NCI-H2029 treated with DMSO at 0.1 percent for 48 hours (cell line): ENCODE measurements at places on chromosomes 13 and 19.

DNA sequence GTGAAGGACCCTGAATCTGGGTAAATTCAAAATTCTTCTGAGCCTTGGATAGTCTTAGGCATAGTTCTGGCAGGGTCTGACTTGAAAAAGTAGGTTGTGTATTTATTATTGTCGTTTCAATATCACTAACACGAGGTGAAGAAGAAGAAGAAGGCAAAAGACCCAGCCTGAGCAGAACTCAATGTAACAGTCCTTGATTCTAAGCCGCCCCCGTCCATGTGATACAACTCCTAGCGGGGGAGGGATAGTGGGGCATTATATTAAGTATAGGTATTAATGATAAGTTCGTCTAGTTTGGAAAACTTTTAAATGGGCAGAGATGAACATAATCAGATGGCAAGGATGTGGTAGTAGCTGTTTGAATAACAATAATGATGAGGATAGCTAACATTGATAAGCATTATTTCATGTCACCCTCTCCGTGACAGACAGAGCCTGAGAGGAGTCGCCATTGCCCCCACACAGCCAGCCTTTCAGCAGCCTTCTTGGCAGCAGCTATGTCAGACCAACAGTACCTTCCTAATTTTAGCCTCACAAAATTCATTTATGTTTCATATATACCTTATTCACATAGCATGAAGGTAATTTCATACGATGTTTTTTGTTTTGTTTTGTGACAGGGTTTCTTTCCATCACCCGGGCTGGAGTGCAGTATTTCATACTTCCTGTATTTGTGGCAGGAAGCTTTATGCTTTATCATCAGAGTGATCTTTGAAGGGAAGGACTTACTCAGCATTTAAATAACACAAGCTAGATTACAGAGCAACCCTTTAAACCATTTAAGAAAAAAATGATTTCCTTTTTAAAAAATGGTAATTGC is 64.4 kb upstream of the NPAS1 start:
- no peak for DNase-seq

DNA sequence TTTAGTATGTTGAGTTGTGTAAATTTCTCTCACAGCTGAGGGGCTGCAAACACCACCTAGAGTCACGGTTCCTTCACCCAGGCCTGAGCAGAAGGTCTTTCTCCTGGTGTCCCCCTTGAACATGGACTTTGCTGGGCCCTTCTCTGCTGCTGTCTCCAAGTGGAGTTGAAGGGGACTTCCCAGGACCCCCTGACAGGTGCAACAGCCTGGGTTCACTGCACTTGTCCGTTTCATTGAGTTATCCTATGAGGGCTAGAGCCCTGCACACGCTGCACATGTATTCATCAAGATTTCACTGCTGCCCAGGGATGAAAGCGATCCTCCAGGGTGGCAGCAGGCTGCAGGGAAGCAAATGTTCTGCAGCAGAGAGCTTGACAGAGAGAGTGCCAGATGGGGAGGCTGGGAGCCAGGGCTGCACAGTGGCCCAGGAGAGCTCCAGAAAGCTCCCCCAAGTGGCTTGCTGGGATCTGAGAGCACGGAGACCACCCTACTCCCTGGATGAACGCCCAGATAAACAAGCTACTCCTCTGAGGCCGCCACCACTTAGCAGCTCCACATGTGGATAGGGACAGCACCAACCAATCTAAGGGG is 10.3 kb downstream of the TMEM272 start:
- no peak for DNase-seq

DNA sequence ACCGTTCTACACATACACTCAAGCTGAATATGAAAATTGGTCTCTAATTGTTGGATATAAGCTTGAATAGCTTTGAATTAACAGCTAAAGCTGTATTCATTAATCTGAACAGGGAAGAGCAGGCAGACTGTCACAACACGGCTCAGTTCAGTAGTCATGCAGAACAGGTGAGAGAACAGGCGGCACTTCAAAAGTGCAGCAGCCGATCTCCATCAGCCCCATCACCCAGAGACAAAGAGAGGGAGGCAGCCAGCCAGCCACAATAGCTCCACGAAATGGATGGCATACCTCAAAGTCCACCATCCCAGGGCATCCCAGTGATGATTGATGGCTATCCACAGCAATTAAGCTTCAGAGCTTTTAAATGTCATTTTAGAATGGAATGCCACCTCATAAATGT is 419.2 kb downstream of the OLFM4 start:
- no peak for DNase-seq

- no peak for DNase-seq
These were observed 1.3 kb downstream of the FLT3LG start for GRCh38 chr19:49475191-49475917.

GRCh38 chr13:76871432-76871831 is 14.8 kb downstream of the KCTD12 start:
- DNase-seq = no peak

GRCh38 chr13:113936166-113936965 is 37.5 kb downstream of the C13orf46 start:
- no peak for DNase-seq

GRCh38 chr19:30682146-30682998 is 310.2 kb downstream of the ZNF536 start:
- no peak for DNase-seq

- DNase-seq = no peak
These were observed 210.3 kb downstream of the KATNAL1 start for GRCh38 chr13:30097089-30097488.

DNA sequence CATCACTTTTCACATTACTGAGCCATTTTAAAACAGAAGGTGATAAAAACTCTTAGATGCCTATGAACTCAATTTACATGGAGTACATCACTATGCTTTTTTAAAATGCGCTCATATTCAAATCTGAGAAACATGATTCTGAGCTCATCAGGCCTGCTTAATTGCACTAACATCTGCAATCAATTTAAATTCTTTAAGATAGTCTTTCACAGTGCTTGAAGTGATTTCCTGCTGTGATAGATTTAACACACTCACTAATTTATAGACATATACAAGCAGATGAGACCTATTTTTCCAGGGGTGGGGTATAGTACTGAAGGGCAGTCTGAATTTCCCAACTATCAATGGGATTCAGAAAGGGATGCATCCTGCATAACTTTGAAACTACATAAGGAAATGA is 82.9 kb downstream of the DIAPH3 start:
- no peak for DNase-seq

DNA sequence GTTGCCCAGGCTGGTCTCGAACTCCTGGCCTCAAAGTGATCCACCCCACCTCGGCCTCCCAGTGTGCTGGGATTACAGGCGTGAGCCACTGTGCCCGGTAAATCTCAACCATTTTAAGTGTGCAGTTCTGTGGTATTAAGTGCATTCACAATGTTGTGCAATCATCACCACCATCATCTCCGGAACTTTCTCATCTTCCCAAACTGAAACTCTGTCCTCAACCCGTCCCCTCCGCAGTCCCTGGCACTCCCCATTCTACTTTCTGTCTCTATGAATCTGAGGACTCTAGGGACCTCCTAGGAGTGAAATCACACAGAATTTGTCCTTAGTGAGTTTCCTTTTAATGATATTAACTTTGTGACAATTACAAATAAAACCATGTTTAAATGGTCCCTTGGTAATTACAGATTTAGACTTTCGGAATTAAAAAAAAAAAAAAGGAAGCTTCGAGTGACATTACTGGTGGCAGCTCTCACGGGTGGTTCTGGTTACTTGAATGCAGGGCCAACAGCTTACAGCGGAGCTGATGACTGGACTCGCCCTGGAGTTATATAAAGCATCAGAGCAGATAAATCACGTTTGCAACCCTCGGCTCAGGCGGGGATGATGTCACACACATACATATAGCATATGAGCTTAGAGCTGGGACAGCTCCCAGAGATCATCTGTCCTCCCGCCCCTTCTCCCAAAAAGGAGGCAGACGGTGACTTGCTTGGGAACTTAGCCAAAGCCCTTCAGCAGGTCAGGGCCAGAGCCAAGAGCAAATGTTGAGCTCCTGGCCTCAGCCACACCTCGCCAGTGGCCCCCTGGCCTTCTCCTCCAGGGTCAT is 89.8 kb downstream of the ZNF557 start:
- DNase-seq = peak; percentile 75

DNA sequence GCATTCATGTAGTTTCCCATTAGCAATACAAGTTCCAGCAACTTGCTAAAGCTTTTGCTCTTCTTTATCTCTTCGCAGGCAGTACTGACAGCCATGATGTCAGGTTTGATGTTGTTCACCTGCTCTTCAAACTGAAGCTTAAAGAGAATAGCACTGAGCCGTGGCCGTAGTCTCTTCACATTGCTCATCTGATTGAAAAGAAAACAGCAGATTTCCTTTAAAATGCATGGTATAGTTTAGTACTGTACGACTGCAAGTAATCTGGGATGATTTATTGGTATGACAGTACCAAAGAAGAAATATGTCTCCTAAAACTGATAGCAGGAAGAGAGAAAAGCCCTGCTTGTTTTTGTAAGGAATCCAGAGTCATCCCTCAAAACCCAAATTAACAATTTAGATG is 284.4 kb downstream of the DIAPH3 start:
- DNase-seq = no peak

GRCh38 chr13:43489233-43489632 is 297.5 kb downstream of the ENOX1 start:
- no peak for DNase-seq

DNA sequence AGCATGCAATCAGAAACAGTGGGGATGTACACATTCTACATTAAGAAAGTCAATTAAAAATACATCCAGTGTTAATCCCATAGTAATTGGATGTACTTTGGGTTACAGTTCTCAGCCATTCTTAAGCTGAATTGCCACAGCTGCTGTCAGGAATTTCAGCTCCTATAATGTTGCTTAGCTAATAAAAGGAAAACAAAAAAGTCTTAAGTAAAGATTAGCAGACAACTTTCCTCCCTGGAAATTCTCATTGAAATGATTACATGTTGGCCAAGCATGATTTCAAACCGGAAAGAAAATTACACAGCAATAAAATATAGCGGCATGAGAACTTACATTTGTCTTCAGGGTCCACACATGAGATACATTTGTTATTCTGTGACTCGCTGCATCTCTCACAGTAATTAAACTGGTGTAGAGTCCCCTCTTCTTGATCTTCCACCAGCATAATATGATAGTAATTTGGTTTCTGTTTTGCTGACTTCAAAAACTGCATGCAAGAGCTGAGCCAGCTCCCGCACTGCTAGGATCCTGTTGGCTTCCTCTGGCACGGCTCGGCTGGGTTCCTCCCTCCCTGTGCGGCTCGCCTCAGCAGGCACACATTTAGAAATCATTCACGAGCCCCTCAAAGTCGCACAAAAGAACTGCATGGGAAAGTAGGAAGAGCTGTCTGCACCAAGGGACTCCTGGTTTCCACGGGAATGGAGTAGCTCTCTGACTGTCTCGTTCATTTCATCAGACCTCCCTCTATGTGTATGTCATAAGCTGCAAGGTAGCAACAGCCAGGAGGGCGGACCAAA is at the start of gene HTR2A:
HTR2A (minus strand) TSS at position 713 of the 797 bp plus-strand sequence. CDS start 1,147 bp downstream, outside the sequence.
- no peak for DNase-seq

GRCh38 chr13:111423168-111423785 is 102.8 kb downstream of the TEX29 start:
- no peak for DNase-seq

- DNase-seq = no peak
These were observed 12.3 kb downstream of the COL4A2 start for GRCh38 chr13:110319397-110319773.

GRCh38 chr13:98228661-98229341 is 51.7 kb upstream of the RNF113B start:
- DNase-seq = no peak

GRCh38 chr13:96199315-96199714 is 109.4 kb downstream of the HS6ST3 start:
- DNase-seq = no peak

DNA sequence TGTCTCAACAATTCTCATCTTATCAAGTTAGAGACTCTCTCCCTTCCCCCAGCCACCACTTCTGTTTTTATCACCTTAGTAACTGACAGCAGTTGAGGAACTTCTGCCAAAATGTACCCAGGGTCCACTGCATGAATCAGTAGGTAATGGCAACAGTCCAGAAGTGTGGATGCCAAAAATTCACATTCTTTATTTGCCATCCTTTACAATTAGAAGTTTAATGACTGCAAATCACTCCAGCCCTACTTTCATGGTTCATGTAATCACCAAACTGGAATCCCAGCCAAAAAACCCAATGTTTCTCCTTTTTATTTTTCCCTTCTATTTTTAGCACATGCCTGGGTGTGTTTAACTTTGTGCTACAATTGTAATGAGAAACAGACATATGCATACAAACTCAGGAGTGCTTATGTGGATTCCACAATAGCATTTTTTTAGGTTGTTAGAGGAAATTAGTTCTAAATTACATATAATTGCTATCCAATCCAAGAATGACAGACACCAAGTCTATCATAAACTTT is 243.5 kb downstream of the RGCC start:
- peak; percentile 61 for DNase-seq

DNA sequence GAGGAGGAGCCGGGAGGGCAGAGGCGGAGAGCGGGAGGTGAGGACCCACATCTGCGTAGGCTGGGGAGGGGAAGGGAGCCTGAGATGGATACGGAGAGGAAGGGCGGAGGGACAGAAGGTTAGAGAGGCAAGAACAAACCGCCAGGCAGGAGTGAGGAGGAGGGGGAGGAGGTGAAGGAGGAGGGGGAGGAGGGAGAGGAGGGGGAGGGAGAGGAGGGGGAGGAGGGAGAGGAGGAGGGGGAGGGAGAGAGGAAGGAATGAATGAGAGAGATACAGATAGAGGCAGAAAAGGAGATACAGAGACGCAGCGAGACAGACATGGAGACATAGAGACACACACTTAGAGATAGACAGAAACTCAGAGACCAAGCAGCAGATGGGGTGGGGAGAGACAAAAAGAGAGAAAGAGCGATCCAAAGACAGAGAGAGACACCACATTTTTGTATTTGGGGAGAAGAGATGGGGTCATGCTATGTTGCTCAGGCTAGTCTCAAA is 782 bp upstream of the CA11 start:
- DNase-seq = no peak

GRCh38 chr13:23770428-23770827 is 118.8 kb downstream of the MIPEP start:
- no peak for DNase-seq

- no peak for DNase-seq
These were observed 38.7 kb downstream of the ELF1 start for GRCh38 chr13:40980461-40980860.

DNA sequence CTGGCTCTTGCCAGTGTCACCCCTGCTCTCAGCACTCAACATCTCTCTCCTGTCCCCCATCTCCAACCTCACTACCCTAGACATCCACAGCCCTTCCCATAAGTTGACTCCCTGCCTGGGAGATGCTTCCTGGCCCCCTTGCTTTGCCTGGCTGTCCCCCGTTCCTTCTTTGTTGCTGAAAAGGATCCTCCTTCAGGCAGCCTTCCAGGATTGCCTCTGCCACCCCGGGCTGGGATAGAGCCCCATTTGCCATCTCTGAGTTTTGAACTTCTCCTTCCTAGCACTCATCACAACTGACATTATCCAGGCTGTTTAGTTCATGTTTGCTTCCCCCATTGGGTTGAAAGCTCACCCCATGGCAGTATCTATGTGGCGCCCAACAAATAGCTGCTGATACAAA is 20.0 kb downstream of the CPAMD8 start:
- no peak for DNase-seq

GRCh38 chr13:108560093-108560492 is 69.3 kb upstream of the MYO16 start:
- no peak for DNase-seq

- DNase-seq = no peak
These were observed 17.3 kb upstream of the ZNF14 start for GRCh38 chr19:19749908-19750841.
